Gastrocnemius medialis (tissue), 4 donors: ENCODE measurements at places on chromosomes 1 and 21. TPM values are rescaled to one million over a fixed set of nuclear protein-coding genes. Genes with fewer than 3 reads are reported as not detected.

GRCh38 chr1:239856067-239856466, 235.6 kb upstream of the FMN2 start:
- H3K27ac ChIP-seq: no peak overlapping the region
- DNase-seq: no peak
- no peaks in the 10 kb centered on the region for H3K4me1 ChIP-seq
- H3K36me3 ChIP-seq: no peaks in the 10 kb centered on the region
- H3K4me3 ChIP-seq: no peak overlapping the region

DNA sequence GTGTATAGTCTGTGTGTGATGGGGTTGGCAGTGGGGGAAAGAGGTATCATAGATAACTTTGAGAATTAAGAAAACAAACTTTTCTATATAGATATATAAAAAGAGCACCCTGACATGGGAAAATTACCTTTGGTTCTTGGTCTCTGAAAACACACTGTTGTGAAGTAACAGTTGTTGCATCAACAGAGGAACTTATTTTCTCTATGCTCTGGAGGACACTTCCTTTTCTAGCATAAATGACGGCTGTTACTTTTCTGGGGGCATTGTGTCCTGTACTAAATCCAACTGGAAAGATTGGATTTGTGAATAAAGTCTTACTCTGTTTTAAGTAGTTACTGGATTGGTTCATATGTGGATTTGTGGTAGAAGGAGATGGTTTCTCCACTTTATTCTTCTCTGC, 12.6 kb downstream of the LRIF1 start:
- no peak for DNase-seq
- H3K4me1 ChIP-seq: no peaks in the 10 kb centered on the region
- peaks cover 44% of the 10 kb centered on the region for H3K36me3 ChIP-seq

DNA sequence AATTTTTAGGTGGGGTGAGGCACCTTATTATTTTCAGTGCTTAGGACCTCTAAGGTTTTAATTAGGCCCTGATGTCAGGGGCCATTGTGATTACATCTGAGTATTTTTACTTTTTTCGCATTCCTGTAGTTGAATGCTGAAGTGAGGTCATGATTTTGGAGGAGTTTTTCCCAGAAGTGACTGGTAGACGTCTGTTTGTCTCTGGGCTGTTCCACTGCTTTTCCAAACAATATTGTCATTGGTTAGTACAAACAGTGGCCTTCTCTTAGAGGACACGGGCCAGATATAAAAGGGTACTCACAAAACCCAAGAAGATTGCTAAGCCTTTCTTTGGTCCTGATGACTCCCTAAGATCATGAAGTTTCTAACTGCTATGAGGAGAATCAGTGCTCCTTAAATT, 7.6 kb upstream of the RASAL2 start:
- no peak overlapping the region for H3K27ac ChIP-seq
- no peak for DNase-seq
- no peak overlapping the region for H3K4me3 ChIP-seq

- H3K27ac ChIP-seq: no peak overlapping the region
- H3K27me3 ChIP-seq: no peaks in the 10 kb centered on the region
- no peaks in the 10 kb centered on the region for H3K4me1 ChIP-seq
- DNase-seq: no peak
Observed at GRCh38 chr1:179779645-179780272, 36.7 kb downstream of the FAM163A start.

DNA sequence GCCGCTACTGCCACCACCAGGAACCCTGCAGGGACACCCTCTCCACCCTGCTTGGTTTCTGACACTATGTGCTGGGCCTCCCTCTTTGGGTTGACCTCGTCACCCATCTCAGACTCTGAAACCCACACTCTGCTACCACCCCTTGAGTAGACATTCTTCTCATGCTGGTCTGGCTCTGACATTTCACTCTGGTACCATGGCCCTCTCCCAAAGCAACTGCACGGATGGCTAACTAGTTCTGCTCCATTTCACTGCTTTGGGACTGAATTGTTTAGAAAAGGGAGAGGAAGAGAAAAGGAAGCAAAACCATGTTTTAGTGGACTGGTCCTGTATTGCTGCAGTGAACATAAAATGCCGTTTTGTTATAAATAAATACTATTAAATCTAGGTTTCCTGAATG, 137.8 kb downstream of the KCNK2 start:
- H3K27ac ChIP-seq: no peak overlapping the region
- H3K36me3 ChIP-seq: no peaks in the 10 kb centered on the region
- DNase-seq: no peak

- no peaks in the 10 kb centered on the region for H3K4me1 ChIP-seq
- H3K27me3 ChIP-seq: no peaks in the 10 kb centered on the region
- no peaks in the 10 kb centered on the region for H3K36me3 ChIP-seq
- DNase-seq: no peak
- H3K4me3 ChIP-seq: no peak overlapping the region
- H3K27ac ChIP-seq: no peak overlapping the region
Observed at GRCh38 chr1:29801003-29801402, 564.7 kb downstream of the PTPRU start.

- peak overlapping the region; percentile 54 for H3K27ac ChIP-seq
- DNase-seq: peak; percentile 79
- no peak overlapping the region for H3K4me3 ChIP-seq
- H3K36me3 ChIP-seq: peaks cover 63% of the 10 kb centered on the region
- no peaks in the 10 kb centered on the region for H3K27me3 ChIP-seq
Observed at GRCh38 chr1:21869620-21870121, 57.6 kb downstream of the LDLRAD2 start.

DNA sequence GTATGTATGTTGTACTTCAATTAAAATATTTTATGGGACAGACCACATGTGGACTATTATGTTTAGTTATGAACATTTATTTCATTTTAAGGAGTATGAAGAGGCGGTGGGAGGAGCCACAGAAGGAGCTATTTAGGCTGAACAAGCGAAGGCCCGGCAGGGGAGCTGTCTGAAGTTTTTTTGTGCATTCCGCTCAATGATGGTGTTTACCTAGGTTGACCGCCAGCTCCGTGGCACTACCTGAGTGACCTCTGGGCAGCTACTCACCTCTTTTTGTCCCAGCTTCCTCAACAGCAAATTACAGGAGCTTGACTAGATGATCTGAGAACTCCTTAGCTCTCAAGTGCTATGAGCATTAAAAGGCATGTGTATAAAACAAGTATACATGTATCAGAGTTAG, 32.7 kb upstream of the C1orf198 start:
- no peaks in the 10 kb centered on the region for H3K36me3 ChIP-seq
- no peak overlapping the region for H3K27ac ChIP-seq
- no peak for DNase-seq
- no peak overlapping the region for H3K4me3 ChIP-seq

DNA sequence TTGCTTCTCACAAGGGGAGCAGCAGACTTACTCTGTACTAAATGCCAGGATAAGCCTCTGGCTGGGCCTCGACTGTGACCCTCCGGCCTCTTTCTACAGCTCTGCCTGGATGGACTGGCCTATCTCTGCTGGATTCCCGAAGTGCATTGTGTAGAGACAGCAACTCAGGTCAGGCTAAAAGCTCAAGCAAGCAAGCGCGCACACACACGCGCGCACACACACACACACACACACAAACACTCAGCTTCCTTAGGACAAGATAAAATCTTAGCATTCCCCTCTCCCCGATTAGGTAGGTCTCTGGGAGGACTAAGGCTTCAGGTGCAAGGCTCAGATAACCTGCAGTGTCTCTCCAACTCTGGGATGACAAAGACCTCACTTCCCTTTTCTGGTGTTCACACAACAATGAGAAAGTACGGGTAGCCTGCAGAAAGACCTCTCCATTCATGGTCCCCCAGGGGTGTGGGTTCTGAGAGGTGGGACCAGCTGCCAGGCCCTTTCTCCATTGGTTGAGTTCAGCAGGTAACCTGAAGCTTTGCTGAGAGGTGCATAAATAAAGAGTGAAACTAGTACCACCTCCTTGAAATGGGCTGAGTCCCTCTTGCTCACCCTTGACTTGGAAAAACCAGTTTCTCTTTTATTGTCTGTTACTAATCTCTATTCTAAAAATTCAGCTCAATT, 155.1 kb upstream of the CAMK1G start:
- no peak overlapping the region for H3K4me3 ChIP-seq
- H3K4me1 ChIP-seq: no peaks in the 10 kb centered on the region
- no peak overlapping the region for H3K27ac ChIP-seq
- no peak for DNase-seq
- H3K27me3 ChIP-seq: no peaks in the 10 kb centered on the region
- no peaks in the 10 kb centered on the region for H3K36me3 ChIP-seq

DNA sequence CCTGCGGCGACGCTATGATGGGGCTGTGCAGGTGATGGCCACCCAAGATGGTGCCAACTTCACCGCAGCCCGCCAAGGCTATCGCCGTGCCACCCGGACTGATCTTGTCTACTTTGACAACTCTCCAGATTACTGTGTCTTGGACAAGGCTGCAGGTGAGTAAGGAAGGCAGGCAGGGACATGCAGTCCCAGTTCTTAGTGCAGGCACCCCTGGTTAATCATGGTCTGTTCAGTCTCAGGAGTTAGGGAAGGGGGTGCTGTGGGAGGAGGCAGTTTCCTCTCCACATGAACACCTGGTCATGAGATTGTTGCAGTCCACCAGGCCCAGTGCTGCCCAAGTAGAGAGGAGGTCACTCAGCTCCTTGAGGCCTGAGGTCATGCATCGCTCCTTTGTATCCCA, 8.5 kb downstream of the WNT2B start:
- H3K4me1 ChIP-seq: no peaks in the 10 kb centered on the region
- DNase-seq: no peak
- H3K27ac ChIP-seq: no peak overlapping the region
- no peak overlapping the region for H3K4me3 ChIP-seq

- H3K27me3 ChIP-seq: no peaks in the 10 kb centered on the region
- no peak for DNase-seq
- no peaks in the 10 kb centered on the region for H3K4me1 ChIP-seq
- H3K4me3 ChIP-seq: no peak overlapping the region
Observed at GRCh38 chr1:5837976-5838653, 154.1 kb downstream of the NPHP4 start.

DNA sequence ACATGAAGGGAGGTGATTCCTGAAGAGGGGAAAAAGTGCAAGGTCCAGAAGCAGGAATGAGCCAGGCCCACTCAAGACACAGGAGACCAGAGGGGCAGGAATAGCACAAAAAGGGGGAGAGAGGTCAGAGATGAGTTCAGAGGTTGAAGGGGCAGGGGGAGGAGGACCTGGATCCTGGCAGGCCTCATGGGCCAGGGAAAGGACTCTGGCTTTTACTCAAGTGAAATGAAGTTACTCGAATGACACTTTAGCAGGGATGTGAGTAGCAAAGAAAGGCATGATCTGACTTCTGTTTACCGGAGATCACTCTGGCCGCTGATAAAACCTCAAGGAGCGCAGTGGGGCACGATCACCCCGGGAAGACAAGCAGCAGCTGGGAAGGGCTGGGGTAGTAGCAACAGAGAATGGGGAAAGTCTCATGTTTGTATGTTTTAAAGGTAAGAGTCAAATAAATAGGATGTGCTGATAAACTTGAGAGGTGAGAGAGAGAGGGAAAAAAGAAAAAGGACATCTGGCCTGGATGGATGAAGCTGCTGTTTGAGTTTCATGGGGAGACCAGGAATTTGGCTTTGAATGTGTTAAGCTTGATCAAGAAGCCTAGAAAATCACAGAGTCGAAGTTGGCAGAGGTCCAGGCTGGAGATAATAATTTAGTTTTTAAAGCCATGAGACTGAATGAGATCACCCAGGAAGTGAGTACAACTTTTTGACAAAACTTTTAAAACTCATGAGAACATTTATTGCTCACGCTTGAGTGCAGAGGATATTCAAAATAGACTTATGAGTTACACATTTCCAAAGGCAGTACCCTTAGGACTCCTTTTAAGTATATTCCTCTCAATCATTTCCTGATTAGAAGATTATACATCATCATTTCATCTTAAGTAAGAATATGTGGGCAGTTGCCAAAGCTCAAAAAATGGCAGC, 156.0 kb downstream of the RERE start:
- no peak for DNase-seq
- no peaks in the 10 kb centered on the region for H3K36me3 ChIP-seq
- H3K27ac ChIP-seq: peak overlapping the region; percentile 85
- H3K4me3 ChIP-seq: no peak overlapping the region

DNA sequence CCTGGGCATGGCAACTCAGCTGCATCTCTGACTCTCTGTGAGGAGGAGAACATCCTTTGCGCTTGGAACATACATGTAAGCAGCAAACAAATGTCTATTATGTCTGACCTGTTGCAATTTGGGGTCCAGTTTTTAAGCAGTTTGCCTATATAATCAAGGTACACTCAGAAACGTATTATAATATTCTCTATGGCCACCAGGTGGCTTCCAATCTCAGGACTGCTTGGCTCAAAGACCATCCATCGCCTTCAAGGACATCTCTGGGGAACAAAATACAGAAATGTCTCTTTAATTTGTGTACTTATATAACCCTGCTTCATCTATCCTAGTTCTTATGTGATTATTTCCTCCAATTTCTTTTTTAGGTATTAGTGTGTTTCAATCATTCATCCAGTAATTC, 227.2 kb downstream of the OLFM3 start:
- no peaks in the 10 kb centered on the region for H3K4me1 ChIP-seq
- no peak overlapping the region for H3K4me3 ChIP-seq
- H3K27me3 ChIP-seq: no peaks in the 10 kb centered on the region
- no peak for DNase-seq
- no peaks in the 10 kb centered on the region for H3K36me3 ChIP-seq

- no peaks in the 10 kb centered on the region for H3K36me3 ChIP-seq
- no peak overlapping the region for H3K27ac ChIP-seq
- H3K4me3 ChIP-seq: no peak overlapping the region
- no peak for DNase-seq
- no peaks in the 10 kb centered on the region for H3K4me1 ChIP-seq
Observed at GRCh38 chr1:112237983-112238545, 157.9 kb upstream of the CTTNBP2NL start.

DNA sequence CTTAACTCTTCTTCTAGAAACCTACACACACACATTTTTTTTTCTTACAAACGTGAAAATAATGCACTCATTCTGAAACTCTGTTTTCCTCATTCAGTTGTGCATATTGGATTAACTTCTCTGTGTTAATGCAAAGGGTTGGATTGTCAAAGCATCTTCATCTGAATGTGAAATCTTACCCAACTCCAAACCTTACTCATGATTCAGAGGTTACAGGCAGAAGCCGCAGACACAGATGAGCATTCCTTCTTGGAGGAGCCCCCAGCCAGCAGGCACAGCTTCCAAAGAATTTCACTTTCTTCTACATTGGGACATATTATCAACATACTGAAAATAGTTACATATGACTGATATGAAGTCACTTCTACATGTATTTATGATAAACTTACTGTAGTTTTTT, 15.7 kb downstream of the PATJ start:
- H3K4me1 ChIP-seq: no peaks in the 10 kb centered on the region
- DNase-seq: no peak
- H3K36me3 ChIP-seq: no peaks in the 10 kb centered on the region
- H3K27me3 ChIP-seq: no peaks in the 10 kb centered on the region

Gene OR10J1
- total RNA-seq: not detected

GRCh38 chr1:19877821-19878636, 4.2 kb upstream of the OTUD3 start:
- no peaks in the 10 kb centered on the region for H3K36me3 ChIP-seq
- no peak overlapping the region for H3K27ac ChIP-seq
- no peaks in the 10 kb centered on the region for H3K27me3 ChIP-seq
- peaks cover under 1% of the 10 kb centered on the region for H3K4me1 ChIP-seq
- no peak for DNase-seq

- no peaks in the 10 kb centered on the region for H3K27me3 ChIP-seq
- H3K4me3 ChIP-seq: no peak overlapping the region
- no peak for DNase-seq
- H3K27ac ChIP-seq: no peak overlapping the region
- H3K36me3 ChIP-seq: no peaks in the 10 kb centered on the region
- no peaks in the 10 kb centered on the region for H3K4me1 ChIP-seq
Observed at GRCh38 chr1:147822292-147822691, 61.9 kb upstream of the GJA5 start.

- DNase-seq: no peak
- H3K4me1 ChIP-seq: no peaks in the 10 kb centered on the region
- H3K27me3 ChIP-seq: no peaks in the 10 kb centered on the region
- no peaks in the 10 kb centered on the region for H3K36me3 ChIP-seq
- H3K27ac ChIP-seq: no peak overlapping the region
- no peak overlapping the region for H3K4me3 ChIP-seq
Observed at GRCh38 chr1:222165629-222166028, 382.3 kb downstream of the HHIPL2 start.

Gene DPT
- total RNA-seq: 12.6 TPM
